ENCODE measurements at places on chromosomes 11 and 22.
A peak's percentile ranks its signal among the peaks of the same experiment; 100 is the strongest.

DNA sequence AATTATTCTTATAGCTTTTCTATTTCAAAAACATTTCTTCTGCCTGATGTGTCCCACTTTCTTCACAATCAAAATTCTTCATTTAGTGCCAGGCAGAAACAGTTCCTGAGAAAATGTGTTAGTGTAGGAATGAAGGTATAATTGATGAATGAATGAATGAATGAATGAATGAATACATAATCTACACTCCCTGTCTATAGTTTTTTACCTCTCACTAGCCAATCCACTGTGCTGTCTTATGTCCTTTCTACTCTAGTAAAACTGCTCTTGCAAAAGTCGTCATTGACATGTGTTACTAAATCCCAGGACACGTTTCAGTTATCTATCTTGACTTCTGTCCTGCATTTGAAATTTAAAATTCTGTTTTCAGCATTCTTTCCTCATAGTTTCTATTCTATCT, 42.9 kb downstream of the CHORDC1 start:
- no peak for DNase-seq

- no peak for DNase-seq
Observed at GRCh38 chr11:62601122-62601371, 618 bp downstream of the MTA2 start.

- DNase-seq: no peak
Observed at GRCh38 chr11:122293296-122294023, 177.4 kb upstream of the BLID start.

- no peak for DNase-seq
Observed at GRCh38 chr11:12454782-12455181, 77.4 kb downstream of the PARVA start.

GRCh38 chr11:75706260-75706729, 11.3 kb upstream of the MOGAT2 start:
- DNase-seq: peak; percentile 87

GRCh38 chr11:30125456-30125855, 105.4 kb upstream of the FSHB start:
- no peak for DNase-seq

DNA sequence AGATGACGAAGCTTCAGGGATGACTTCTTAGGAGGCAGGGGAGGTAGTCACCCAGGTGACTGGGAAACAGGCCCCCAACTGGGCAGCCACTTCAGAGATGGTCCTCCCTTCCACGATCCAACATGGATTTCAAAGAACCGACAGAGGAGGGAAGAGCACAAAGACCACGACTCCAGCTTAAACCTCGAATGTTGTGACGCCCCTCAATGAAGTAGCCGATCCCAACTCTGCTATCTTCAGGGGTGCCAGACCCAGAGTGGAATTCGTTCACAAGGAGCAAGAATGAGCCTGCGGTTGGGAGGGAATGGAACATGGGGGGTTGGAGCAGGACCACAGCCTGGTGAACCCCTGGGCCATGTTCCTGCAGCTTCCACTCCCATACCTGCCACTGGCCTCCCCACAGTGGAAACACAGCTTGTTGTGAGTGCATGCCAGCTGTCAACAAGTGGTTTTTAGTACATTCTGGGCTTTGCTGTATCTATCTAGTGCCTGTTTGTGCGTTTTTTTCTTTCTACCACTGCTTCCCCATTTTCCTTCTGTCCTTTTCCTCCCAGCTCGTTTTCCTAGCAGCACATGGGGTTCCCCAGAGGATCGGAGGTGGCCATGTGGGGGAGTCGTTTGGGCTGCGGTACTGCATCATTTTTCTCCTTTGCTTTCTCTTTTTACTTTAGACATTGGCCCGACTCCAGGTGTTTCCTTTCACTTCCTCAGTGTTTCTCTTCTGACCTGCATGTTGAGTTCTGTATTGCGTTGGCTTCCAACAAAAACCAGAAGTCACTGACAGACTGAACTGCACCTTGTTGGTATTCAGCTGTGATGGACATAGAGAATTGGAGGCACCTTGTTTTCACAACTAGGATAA, 65.8 kb downstream of the MORC2 start:
- DNase-seq: no peak

GRCh38 chr11:122578171-122578825, 77.2 kb upstream of the UBASH3B start:
- DNase-seq: no peak

DNA sequence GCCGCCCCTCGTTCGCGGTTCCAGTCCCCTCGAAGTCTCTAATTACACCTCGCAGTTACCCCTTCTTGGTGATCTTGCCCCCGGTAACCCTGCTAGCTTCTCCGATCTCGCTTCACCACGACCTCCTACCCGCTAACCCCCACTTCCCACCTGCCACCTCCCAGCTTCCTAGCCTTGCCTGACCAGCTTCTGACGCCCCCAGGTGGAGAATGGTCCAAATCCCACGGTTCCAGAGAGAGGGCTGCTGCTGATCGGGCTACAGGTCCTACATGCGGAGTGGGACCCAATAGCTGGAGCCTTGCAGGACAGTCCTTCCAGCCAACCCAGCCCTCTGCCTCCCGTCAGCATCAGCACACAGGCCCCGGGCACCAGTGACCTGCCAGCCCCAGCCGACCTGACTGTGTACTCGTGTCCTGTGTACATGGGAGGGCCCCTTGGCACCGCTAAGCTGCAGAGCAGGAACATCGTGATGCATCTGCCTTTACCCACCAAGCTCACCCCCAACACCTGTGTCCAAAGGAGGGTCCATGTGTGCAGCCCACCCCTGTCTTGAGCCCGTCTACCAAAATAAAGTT, 31.9 kb downstream of the RRP8 start:
- DNase-seq: peak; percentile 64

DNA sequence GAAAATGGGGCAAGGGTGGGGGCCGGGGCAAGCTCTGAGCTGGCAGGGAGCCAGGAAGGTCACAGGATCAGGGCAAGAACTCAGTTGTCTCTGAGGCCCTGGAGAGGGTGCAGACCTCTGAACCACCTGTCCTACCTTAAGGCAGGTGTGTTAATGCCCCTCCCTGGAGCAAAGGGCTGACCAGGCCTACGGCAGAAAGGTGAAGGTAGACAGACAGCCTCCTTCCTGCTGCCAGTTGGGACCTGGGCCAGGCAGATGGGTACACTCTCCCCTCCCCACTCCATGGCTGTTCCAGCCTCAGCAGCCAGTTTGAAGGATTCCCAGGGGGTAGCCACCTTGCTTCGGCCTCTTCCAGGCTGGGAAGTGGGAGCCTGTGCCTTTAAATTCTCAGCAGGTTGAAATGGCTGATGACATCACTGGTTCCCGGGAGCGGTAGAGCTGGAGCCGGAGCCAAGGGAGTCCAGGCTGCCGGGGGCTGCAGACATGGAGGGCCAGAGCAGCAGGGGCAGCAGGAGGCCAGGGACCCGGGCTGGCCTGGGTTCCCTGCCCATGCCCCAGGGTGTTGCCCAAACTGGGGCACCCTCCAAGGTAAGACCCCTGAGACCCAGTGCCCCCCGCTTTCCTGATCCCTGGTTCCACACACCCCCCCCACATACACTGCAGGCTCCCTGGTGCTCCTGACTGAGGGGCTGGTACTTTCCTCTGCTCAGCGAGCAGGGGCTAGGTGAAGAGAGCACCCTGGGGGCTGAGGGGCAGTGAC, at the start of gene INPP5J:
Gene INPP5J (plus strand): TSS at position 435 of the 760 bp plus-strand sequence. CDS start 49 bp downstream, at position 484.
- DNase-seq: peak; percentile 54
